ENCODE measurements at places on chromosomes 4 and X.
A peak's percentile ranks its signal among the peaks of the same experiment; 100 is the strongest.

DNA sequence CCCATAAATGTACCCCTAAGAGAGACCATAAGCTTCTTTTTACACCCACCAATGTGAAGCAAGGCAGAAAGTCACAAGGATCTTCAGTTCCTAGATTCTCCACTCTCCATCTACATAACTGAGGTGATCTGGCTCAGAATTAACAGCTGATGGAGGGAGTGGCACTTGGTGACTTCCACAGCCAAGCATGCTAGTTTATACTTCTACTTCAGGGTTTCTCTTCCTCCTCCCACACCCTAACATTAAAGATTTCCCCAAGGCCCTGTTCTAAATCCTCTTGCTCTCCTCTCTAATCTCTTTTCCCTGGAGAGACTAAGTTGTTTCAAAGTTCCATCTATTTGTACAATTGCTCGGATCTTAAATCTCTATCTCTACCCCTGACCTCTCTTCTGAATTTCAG lies 81.1 kb downstream of the MBNL3 start:
- no peak for DNase-seq

DNA sequence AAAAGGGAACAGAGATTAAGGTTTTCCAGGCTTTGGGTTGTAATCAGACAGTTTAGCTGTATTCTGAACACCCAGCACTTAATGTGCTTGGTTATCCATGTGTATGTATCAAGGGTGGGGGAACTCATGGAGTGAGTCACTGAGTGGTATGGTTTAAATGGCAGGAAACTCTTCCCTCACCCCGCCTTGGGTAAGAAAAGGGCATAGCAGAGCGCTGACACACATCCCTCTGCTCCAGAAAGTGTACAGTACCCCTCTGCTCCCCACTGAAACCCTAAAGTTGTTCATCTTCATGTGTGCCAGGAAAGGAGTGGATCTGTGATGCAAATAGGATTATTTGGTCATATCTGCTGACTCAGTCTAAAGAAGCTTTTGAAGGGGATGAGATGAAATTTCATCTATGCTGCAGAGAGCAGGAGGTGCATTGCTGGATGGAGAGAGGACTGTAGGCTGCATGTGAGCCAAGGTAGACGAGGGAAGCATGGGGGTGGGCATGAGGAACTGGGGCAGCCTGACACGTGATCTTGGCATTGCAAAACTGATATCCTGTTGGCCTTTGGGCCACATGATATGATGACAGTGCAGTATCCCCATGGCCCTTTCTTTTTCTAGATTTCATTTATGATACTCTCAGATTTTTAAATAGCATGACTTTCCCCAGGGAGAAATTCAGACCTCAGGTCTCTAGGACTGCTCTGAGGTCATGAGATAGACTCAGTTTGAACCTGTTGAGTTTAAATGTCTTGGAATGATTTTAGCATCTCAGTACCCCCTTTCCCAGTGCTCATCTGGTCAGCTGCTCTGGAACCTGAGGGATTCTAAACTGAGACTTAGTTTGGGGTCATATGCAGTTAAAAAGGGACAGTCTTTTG lies 84.8 kb downstream of the TMEM164 start:
- no peak for DNase-seq

DNA sequence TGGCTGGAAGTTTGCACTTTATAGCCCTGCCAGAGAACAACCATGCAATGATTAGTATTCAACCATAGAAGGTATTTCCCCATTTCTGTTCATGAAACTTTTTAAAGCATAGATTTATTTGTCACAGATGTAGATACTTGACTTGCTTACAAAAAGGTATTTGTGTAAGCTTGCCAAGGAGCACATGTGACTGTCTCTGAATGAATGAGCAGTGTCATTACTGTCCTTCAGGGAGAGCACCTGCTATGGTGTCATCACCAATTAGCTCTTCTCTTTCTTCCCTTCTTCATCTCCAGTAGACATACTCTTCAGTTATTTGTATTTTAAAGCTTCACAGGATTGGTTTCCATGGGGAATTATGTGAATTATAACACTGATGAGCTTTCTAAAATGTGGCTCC lies 1064.7 kb upstream of the GRIA3 start:
- no peak for DNase-seq

- DNase-seq = no peak
These were observed 303.1 kb downstream of the IQCM start for GRCh38 chr4:149512501-149512900.

DNA sequence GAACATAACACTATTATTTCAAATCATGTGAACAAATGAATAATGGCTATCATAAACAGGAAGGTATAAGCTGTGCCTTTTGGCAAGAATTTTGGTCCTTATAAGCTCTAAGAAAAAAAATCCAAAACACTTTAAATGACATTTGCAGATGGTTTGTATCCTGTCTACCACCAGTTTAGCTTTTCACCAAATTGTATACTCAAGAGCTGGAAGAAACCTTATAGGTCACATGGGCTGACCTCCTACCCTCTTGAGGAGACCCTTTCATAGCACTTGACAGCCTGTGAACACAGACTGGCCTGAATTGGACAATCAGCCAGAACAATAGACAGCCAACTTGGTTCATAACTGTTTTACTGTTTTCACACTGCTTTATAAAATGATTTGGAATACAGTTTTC lies 24.3 kb downstream of the USP26 start:
- DNase-seq = no peak

GRCh38 chrX:122004127-122004526 lies 956.7 kb downstream of the GLUD2 start:
- no peak for DNase-seq

GRCh38 chr4:48539597-48539996 lies 49.5 kb downstream of the ZAR1 start:
- DNase-seq = no peak

DNA sequence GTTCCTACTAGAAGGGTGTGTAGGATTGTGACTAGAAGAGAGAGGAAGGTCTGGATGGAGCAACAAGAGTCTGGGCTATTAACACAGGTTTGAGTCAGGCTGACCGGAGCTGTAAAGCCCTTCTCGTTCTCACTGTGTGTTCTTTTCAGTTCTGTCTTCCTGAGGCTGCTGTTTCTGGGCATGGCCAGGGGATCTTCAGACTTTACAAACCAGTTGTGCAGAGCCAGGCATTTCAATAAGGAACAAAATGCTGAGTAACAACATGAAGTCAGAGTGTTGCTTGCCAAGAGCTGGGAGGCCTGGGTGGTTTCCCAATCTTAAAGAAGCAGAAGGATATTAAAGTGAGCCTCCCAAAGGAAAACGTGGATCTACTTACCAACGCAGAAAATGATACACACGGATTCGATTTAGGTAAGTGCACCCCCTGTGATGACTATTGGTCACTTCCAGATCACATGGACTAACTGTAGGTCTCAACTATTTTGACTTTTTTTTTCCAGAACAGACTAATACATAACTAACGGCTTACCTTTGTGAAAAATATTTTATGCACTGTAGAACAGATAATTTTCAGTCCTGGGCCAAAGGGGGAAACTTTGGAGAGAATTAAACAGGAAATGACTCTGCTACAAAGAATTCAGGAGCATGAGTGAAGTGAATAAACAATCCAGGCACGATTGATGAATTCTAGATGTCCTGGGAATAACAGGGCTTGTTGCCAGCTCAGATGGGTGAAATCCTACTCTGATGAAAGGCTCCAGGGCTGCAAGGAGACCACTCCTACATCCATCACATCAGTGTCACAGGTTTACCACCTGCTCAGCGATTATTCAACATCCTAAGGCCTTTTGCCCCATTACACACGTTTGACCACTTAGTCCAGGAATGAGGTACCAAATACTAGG lies 94.5 kb downstream of the ANXA3 start:
- peak; percentile 75 for DNase-seq

- DNase-seq = no peak
These were observed 62.1 kb downstream of the LDB2 start for GRCh38 chr4:16836324-16836723.

- DNase-seq = no peak
These were observed 2.5 kb downstream of the CACNA1F start for GRCh38 chrX:49230500-49231232.

- no peak for DNase-seq
These were observed 14.1 kb downstream of the PSAPL1 start for GRCh38 chr4:7420661-7421040.

- DNase-seq = peak; percentile 5
These were observed 164.6 kb downstream of the MID1IP1 start for GRCh38 chrX:38965888-38966287.

DNA sequence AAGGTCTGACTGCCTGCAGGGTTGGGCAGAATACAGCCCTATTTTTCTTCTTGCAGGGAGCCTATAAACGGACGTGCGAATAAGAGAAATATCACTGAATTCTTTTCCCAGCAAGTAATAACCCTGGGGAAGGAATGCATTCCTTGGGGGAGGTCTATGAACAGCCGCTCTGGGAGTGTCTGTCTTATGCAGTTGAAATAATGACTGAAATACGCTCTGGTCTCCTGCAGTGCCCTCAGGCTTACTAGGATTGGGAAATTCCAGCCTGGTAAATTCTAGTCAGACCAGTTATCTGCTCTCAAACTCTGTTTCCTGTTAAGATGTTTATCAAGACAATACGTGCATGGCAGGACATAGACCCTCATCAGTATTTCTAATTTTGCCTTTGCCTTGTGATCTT lies 72.1 kb upstream of the FAM241A start:
- DNase-seq = no peak

DNA sequence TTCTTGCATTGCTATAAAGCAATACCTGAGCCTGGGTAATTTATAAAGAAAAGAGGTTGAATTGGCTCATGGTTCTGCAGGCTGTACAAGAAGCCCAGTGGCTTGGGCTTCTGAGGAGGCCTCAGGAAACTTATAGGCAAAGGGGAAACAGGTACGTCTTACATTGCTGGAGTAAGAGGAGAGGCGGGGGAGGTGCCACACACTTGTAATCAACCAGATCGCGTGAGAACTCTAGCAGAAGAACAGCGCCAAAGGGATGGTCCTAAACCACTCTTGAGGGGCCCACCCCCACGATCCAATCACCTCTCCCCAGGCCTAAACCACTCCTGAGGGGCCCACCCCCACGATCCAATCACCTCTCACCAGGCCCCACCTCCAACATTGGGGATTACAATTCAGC lies 50.6 kb upstream of the SHOX start:
- no peak for DNase-seq

GRCh38 chr4:17400686-17401085 lies 111.2 kb downstream of the QDPR start:
- no peak for DNase-seq

DNA sequence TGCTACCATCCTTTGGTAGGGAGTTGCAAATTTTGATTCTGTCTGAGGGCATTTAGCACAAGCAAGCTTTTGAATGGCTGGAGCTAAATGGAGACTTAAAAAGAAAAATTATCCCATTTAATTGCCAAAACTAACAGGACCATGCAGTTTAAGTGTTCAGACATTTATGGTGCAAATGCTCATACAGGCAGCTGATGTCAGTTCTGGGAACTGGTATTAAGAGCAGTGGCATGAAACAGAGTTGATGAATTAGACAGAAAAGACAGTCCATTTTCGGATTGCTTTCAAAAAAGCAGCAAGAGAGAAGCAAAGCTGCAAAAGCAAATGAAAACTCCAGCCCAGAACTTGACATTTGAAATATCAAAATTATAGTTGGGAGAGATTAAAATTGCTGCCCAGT lies 1.3 kb downstream of the SCRG1 start:
- no peak for DNase-seq

DNA sequence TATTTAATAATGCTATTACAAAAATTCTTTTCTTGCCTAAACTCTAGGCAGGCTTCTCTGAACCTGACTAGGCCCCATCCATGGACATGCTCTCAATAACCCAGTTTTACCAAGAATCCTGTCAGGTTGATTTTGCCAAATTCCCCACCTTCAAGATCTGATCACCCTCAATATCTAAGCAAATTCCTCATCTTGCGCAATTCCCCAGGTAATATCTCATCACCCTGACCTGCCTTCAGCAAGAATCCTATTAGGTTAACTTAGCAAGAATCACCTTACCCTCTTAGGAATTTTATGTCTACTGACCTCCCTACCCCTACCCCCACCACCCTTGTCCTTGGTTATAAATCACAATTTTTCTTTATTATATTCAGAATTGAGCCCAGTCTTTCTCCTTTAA lies 579.1 kb downstream of the C4orf33 start:
- DNase-seq = no peak

GRCh38 chrX:103845165-103845653 lies 13.2 kb upstream of the RAB9B start:
- peak; percentile 70 for DNase-seq

DNA sequence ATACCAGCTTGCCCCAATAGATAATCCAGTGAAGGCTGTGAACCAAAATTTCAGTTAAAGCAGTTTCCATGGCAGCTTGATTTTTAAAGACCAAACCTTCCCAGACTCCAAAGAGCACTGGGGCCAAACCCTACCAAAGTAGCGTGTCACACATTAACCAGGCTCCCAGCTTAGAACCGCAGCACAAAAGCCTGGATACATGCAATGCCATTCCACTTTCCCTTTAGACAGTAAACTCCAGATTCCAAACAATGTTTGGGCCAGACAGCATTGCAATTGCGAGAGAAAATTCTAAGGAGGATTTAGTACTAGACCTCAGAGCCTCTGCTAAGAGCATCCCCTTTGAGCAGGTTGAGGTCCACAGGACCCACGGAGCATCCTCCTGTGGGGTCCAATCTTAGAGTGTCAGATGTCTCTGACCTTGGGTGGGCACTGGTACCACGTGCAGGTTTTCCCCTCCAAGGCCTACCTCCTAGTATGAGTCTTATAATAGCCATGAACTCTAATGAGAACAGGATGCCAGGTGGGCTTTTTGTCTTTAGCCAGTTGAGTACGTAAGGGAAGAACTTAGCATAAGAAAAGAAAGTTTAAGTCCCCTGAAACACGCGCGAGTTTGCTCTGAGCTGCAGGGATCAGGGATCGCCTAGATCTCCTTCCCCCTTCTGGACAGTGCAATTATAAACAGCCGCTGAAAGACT lies 38.8 kb downstream of the MGARP start:
- no peak for DNase-seq

DNA sequence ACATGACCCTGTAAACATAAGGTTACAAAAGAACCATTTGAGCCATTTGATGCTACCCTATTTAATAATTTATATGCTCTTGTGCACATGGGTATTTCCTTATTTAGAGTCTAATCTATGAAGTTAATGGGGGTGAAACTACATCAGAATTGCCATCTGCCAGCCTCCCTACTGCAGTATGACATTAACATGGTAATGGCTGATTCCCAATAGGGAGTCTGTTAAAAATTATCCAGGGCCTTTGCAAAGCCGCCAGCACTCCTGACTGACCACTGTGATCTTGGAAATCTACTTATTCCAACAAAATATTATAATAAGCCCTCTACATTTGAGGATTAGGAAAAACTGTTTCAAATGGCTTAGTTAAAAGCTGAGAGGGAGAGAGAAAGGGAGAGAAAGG lies 153.7 kb downstream of the CLCN4 start:
- no peak for DNase-seq

DNA sequence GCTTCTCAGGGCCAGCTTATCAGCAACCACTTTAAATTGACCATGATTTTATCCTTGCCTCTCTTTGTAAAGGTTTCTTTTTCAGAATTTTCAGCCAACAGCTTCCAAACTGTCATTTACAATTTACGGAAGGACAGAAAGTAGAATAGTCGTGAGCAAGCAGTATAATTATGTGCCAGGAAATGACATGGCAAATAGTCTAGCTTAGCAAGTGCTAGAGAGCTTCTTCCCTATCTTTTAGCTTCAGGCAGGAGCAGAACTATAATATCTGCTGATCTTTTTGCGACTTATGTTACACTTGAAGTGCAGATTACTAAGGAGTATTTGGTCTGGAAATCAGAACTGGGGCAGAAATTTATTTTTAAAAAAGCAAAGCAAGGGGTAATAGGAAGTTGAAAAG lies 123.0 kb upstream of the AP1S2 start:
- DNase-seq = no peak
